Spleen (tissue), 13 donors: ENCODE measurements at places on chromosomes 11 and 22. TPM values are rescaled to one million over a fixed set of nuclear protein-coding genes. Genes with fewer than 3 reads are reported as not detected.

C11orf86 gene
- not detected for total RNA-seq

CCDC15 gene
- total RNA-seq = 3.1 TPM

LRRC56 gene
- total RNA-seq = 2.4 TPM

PAK1 gene
- total RNA-seq = 32.5 TPM

CCDC188 gene
- total RNA-seq = 2.8 TPM

ZNF280A gene
- total RNA-seq = not detected

SRRD gene
- total RNA-seq = 19.9 TPM

MGAT3 gene
- total RNA-seq = 9.8 TPM

APOBEC3B gene
- 8.3 TPM for total RNA-seq

ASPHD2 gene
- 5.9 TPM for total RNA-seq

FJX1 gene
- 9.9 TPM for total RNA-seq

GRCh38 chr22:50190941-50191741, 5.4 kb downstream of the TRABD start:
- H3K27ac ChIP-seq = peak overlapping the region; percentile 92
- no peaks in the 10 kb centered on the region for H3K27me3 ChIP-seq
- peaks cover 32% of the 10 kb centered on the region for H3K36me3 ChIP-seq
- peak overlapping the region; percentile 47 for H3K4me3 ChIP-seq
- peaks cover 100% of the 10 kb centered on the region for H3K4me1 ChIP-seq

GRCh38 chr11:34667810-34668582, 47.1 kb downstream of the EHF start:
- no peaks in the 10 kb centered on the region for H3K36me3 ChIP-seq
- no peak for DNase-seq
- no peak overlapping the region for H3K4me3 ChIP-seq
- H3K27ac ChIP-seq = no peak overlapping the region
- no peaks in the 10 kb centered on the region for H3K4me1 ChIP-seq
- no peaks in the 10 kb centered on the region for H3K27me3 ChIP-seq

- H3K27ac ChIP-seq = peak overlapping the region; percentile 97
- H3K36me3 ChIP-seq = peaks cover 25% of the 10 kb centered on the region
These were observed 646 bp downstream of the NCAPD3 start for GRCh38 chr11:134223121-134223520.

DNA sequence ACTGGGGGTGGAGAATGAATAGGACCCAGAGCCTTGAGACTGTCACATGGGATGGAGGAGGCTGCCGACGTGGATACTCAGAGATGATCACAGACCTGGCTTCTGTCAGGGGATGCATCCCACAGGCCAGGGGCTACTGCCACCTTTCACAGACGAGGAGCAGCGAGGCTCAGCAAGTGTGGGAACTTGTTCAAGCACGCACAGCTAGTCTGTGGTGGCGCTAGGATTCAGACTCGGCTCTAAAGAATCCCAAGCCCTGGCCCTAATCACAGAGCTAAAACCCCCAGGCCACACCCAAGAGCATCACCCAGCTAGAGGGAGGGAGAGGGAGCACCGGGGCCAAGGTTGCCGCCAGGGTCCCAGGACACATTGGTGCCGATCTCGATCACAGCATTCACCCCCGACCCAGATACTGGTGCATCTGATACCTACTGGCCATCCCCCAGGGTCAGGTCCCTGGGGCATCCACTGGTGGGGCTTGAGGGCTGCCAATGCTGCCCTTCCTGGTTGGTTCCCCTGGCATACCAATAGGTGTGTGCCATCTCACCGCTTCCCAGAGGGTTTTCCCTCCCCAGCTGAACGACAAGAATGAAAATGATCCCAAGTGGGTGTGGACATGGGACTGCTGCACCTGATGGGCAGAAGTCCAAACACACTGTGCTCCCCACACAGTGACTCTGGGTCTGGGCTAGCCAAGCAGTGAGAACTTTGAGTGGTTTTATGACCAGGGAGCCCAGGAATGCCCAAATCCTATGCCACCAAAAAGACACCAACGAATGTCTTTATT, 6.2 kb downstream of the CHST1 start:
- H3K27me3 ChIP-seq = peaks cover 92% of the 10 kb centered on the region
- H3K4me3 ChIP-seq = no peak overlapping the region

GRCh38 chr11:75954039-75954438, 139.0 kb downstream of the UVRAG start:
- no peak overlapping the region for H3K4me3 ChIP-seq
- H3K27me3 ChIP-seq = no peaks in the 10 kb centered on the region
- H3K36me3 ChIP-seq = no peaks in the 10 kb centered on the region
- peaks cover 36% of the 10 kb centered on the region for H3K4me1 ChIP-seq
- no peak for DNase-seq

- no peak overlapping the region for H3K27ac ChIP-seq
- no peak overlapping the region for H3K4me3 ChIP-seq
- H3K4me1 ChIP-seq = no peaks in the 10 kb centered on the region
- DNase-seq = no peak
These were observed 788.7 kb downstream of the OPCML start for GRCh38 chr11:132743601-132744000.

GRCh38 chr22:31944700-31945442, 536 bp downstream of the YWHAH start:
- DNase-seq = peak; percentile 81
- H3K4me3 ChIP-seq = peak overlapping the region; percentile 79
- H3K4me1 ChIP-seq = peaks cover 32% of the 10 kb centered on the region
- peak overlapping the region; percentile 96 for H3K27ac ChIP-seq
- H3K36me3 ChIP-seq = peaks cover 26% of the 10 kb centered on the region

DNA sequence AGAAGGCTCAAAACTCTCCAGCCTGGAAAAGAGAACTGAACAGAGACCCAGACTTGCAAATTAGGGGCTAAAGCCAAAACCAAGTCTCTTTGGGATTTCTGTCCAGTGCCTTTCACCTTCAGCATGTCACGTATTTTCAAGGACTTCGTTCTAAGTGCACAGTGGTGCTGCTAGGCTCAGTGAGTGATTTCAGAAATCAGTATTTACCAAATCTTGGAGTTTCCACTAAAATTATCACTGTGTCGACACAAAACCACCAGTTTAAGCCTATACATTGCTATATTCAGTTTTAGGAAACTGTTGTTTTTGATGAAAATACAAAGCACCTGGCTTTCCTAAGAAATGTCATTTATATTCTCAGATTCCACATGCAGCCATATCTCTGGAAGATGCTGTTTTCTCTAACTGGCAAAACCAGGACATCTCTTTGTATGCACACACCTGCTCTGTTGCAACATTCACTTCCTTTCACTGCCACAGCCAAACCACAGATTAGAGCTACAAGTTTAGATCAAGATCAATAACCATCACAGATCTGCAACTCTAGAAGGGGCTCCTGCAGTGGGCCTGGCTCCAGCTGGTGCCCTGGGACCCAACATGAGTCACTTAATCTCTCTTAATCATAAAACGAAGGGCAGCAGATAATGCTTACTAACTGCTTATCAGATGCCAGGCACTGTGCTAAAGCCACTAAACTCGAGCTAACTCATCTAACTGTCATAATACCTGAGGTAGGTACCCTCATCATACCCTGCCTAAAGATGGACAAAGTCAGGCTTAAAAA, 22.3 kb downstream of the SMCO4 start:
- H3K27me3 ChIP-seq = no peaks in the 10 kb centered on the region
- peaks cover 57% of the 10 kb centered on the region for H3K4me1 ChIP-seq
- H3K4me3 ChIP-seq = no peak overlapping the region
- DNase-seq = no peak

GRCh38 chr11:68375766-68376165, 63.4 kb downstream of the LRP5 start:
- no peak overlapping the region for H3K4me3 ChIP-seq
- H3K27me3 ChIP-seq = peaks cover 11% of the 10 kb centered on the region
- H3K4me1 ChIP-seq = peaks cover 66% of the 10 kb centered on the region
- no peaks in the 10 kb centered on the region for H3K36me3 ChIP-seq
- H3K27ac ChIP-seq = no peak overlapping the region
- no peak for DNase-seq

GRCh38 chr11:70604630-70605467, 206.5 kb downstream of the CTTN start:
- no peaks in the 10 kb centered on the region for H3K27me3 ChIP-seq
- H3K27ac ChIP-seq = no peak overlapping the region

GRCh38 chr22:27480487-27480886, 321.1 kb downstream of the MN1 start:
- DNase-seq = no peak
- H3K4me1 ChIP-seq = no peaks in the 10 kb centered on the region
- H3K36me3 ChIP-seq = no peaks in the 10 kb centered on the region
- no peak overlapping the region for H3K4me3 ChIP-seq
- no peaks in the 10 kb centered on the region for H3K27me3 ChIP-seq
- no peak overlapping the region for H3K27ac ChIP-seq

GRCh38 chr11:110526323-110526722, 96.6 kb downstream of the FDX1 start:
- H3K27me3 ChIP-seq = no peaks in the 10 kb centered on the region
- no peak for DNase-seq
- H3K36me3 ChIP-seq = no peaks in the 10 kb centered on the region

- peaks cover 4% of the 10 kb centered on the region for H3K4me1 ChIP-seq
- no peak for DNase-seq
- no peak overlapping the region for H3K4me3 ChIP-seq
- H3K27me3 ChIP-seq = no peaks in the 10 kb centered on the region
- peaks cover 100% of the 10 kb centered on the region for H3K36me3 ChIP-seq
These were observed 70.7 kb downstream of the FLI1 start for GRCh38 chr11:128764424-128765095.

DNA sequence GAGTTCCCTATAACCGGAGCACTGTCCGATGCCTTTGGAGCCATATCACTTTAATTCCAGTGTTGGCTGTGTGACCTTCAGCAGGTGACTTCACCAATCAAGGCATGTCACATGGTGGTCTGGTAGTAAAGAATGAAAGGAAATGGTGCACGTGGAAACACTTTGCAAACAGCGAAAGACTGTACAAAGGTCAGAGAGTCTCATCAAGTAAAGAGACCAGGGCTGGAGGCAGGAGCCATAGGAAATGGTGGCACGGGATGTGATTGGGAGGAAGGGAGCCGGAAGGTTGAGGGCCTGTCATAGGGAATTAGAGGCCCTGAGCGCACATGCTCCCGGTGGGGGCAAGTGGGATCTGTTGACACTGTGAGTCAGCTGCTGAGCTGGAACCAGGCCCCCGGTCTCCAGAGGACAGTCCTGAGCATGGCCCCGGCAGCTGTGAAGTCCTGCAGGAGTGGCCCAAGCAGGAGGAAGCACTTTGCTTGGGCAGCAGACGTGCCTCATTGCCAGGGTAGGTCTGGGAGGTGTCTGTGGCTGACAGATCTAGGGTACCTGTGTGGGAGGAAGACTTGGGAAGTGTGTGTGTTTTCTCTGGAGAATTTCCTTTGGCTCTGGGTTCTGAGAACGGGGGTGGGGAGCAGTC, 2.0 kb downstream of the DAGLA start:
- peaks cover 48% of the 10 kb centered on the region for H3K27me3 ChIP-seq
- peaks cover 55% of the 10 kb centered on the region for H3K4me1 ChIP-seq
- DNase-seq = no peak
- H3K4me3 ChIP-seq = no peak overlapping the region
- no peak overlapping the region for H3K27ac ChIP-seq

DNA sequence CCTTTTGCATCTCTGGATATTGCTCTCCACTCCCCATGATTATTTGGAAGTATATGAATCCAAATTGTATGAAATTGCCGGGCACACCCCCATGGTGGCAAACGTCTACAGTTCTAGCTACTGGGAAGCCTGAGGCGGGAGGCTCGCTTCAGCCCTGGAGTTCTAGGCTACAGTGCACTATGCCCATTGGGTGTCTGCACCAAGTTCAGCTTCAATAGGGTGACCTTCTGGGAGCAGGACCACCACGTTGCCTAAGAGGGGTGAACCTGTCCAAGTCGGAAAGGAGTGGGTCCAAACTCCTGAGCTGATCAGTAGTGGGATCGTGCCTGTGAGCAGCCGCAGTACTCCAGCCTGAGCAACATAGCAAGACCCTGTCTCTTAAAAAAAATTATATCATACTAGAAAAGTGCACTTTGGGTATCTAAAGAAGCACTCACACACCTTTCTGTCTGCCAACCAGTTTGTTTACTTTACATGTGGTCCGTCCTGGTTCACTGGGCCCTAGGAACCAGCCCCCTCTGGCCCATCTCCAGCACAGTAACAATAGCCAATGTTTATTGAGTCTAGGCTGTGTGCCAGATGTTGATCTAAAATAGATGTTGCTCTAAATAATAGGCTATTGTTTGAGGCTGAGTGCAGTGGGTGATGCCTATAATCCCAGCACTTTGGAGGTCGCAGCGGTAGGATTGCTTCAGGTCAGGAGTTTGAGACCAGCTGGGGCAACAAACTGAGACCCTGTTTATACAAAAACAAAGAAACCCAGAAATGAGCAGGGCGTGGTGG, 16.4 kb upstream of the KAT5 start:
- H3K4me3 ChIP-seq = no peak overlapping the region
- H3K36me3 ChIP-seq = no peaks in the 10 kb centered on the region
- no peak overlapping the region for H3K27ac ChIP-seq
- no peaks in the 10 kb centered on the region for H3K4me1 ChIP-seq

DNA sequence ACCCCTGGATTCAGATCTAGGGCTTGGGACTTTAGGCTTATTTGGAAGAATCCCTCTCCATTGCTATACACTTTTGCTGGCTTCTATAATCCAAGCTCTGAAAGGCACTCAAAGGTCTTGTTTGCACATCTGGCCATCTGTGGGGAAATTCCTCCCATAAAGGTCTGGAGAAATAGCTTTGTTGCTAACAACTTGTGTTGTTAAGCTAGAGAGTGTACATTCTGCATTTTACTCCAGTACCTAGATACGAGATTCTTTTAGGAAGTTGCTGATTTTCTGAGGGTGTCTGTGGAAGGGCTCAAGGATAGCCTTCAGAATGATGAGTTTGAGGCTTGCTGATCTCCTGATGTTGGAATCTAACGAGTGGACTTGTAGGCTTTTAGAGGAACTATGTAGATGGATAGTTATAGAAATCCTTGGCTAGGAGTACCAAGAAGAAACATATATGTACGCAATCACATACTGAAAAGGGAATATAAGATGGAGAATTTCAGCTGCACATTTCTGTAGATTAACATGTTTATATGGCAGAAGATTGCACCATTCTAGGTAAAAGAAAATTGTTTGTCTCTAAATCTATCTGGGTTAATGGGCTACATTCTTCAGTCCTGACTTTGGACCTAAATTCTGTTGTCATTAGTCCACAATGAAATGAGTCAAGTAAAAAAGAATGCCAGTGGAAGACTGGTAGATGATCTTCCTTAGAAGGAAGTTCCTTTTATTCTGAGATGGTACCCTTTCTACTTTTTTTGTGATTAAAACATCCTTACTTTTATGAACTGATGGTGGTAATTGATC, 51.0 kb downstream of the UBASH3B start:
- H3K4me1 ChIP-seq = peaks cover 30% of the 10 kb centered on the region
- H3K27ac ChIP-seq = no peak overlapping the region
- no peaks in the 10 kb centered on the region for H3K27me3 ChIP-seq
- no peak overlapping the region for H3K4me3 ChIP-seq
- DNase-seq = no peak

- no peak overlapping the region for H3K4me3 ChIP-seq
- peak overlapping the region; percentile 87 for H3K27ac ChIP-seq
- H3K27me3 ChIP-seq = no peaks in the 10 kb centered on the region
These were observed 15.6 kb downstream of the GDPD5 start for GRCh38 chr11:75510004-75510722.

DNA sequence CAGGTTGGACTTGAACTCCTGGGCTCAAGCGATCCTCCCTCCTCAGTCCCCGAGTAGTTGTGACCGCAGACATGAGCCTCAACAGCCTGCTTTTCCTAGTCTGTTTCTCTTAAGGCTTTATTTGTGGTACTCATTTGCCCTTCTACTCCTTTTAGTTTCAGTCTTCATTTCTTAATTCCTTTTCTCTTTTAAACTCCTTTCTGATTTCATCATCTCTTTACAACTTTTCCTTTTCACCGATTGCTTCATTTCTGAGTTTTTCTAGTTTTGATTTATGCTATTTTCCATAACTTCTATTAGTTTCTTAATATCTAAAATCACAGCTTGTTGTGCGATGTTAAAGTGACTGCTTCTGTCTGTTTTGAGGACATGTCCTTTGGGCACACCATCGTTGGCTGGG, 17.3 kb upstream of the MRGPRF start:
- H3K4me3 ChIP-seq = no peak overlapping the region
- H3K27me3 ChIP-seq = no peaks in the 10 kb centered on the region
- no peak for DNase-seq
- H3K27ac ChIP-seq = peak overlapping the region; percentile 21
- no peaks in the 10 kb centered on the region for H3K36me3 ChIP-seq
